Stimulated activated CD4-positive, alpha-beta T cell treated with anti-CD3 and anti-CD28 coated beads, Interleukin-2, amount 100 ng/mL, for 4 hours (primary cell): ENCODE measurements at places on chromosomes 7 and 10.

- no peak for DNase-seq
Observed at GRCh38 chr10:63699785-63700613, 178.8 kb downstream of the REEP3 start.

GRCh38 chr7:121019018-121019417, 30.5 kb downstream of the CPED1 start:
- no peak for DNase-seq

DNA sequence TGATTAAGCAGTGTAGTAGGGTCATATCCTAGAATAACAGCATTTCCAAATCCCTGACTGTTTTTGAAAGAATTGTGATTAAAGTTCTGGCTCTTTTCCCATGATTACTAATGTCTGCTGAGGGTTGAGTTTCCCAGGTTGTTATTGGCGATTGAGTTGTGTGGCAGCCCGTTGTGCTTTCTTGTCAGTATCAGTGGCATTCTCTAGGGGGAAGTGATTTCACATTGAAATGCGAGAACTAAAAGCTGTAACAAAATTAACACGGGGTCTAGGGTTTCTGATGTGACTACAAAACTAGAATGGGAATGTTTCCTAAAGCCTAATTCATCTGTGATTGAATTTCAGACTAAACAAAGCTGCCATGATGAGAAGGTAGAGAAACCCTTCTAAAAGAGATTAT, 349.4 kb downstream of the EXOC4 start:
- DNase-seq, result no peak

DNA sequence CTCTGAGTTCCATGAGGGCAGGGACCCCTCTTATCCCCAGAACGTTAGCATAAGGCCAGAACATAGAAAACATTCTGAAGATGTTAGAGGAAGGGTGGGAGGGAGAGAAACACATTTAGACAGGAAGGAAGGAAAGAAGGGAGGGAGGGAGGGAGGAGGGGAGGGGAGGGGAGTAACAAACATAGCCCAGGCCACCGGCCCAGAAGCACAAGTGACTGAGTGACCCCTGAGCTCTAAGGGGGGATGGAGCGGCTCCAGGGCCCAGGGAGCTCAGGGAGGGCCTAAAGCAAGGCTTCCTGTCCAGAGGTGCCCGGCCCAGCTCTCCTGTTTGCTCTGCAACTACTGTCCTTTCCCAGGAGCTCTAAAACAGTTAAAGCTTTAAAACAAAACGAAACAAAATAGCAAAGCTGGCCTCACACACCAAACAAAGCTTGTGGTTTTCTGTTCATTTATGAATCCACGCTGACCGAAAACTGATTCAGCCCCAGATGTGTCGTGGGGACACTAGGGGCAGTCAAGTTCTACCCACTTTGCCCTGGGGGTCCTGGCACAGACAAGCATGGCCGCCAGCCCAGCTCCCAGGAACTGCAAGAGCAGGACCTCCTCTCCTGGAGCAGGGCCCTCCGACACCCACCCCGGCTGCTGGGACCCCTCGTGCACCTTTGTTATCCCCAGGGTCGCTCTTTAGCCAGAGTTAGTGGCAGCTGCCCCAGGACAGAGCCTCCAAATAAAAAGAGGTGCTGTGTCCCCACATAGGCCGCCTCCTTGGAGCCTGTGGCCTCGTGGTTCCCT, 496.2 kb upstream of the FOXK1 start:
- no peak for DNase-seq

GRCh38 chr7:74325210-74325565, 36.0 kb downstream of the CLIP2 start:
- DNase-seq, result no peak

GRCh38 chr10:1180071-1180730, 124.0 kb downstream of the WDR37 start:
- no peak for DNase-seq

- DNase-seq, result no peak
Observed at GRCh38 chr7:111815354-111815753, 253.1 kb upstream of the IMMP2L start.

DNA sequence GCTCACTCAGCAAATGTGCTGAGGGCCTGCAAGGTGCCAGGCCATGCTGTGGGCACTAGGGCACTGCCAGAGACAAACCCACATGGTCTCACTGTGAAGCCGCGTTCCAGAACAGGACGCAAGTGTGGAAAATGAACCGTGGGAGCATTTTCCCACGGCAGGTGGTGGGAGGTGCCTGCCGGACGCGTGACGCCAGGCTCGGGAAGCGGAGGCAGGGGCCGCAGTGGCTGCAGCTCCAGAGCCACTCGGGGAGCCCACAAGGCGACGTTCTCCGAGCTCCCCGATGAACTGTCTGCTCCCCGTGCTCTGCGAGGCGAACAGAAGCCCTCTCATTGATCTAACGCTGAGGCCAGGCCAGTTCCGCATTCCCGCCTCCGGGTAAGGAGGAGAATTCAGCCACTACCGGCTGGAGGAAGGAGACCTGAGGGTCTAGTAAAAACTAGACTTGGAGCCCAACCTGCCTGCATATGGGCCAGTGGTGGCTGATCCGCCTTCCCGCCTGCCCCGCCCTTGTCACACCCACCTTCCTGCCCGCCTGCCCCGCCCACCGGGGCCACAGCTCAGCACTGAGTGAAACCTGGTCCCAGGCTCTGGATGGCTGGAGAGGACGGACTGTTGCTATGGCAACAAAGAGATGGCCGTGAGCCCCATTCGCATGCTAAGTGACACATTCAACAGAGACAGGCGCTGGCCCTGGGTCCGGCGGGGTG, 13.1 kb downstream of the ADGRA1 start:
- no peak for DNase-seq

DNA sequence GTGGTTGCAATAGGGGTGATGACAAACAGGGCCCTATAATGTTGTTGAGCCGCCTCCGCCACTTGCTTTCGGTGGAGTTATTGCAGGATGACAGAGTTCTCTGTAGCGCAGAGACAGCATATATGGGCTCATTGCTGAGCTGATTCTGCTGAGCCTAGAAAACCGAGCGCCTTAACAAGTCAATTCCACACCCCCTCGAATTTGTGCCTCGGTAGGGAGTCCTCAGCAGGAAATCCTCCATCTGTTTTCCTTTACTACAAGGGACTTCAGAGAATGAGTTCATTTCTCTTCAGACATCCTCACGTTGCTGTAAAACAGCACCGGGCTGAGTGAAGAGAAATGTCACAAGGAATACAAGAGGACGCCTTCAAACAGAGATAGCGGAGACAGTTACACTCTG, 90.7 kb upstream of the KIAA1217 start:
- DNase-seq, result no peak

- no peak for DNase-seq
Observed at GRCh38 chr10:83636826-83637225, 502.5 kb upstream of the GHITM start.

- DNase-seq, result no peak
Observed at GRCh38 chr10:59907537-59907917, 1.2 kb upstream of the CCDC6 start.

GRCh38 chr10:70940834-70941568, 52.6 kb upstream of the PCBD1 start:
- no peak for DNase-seq

DNA sequence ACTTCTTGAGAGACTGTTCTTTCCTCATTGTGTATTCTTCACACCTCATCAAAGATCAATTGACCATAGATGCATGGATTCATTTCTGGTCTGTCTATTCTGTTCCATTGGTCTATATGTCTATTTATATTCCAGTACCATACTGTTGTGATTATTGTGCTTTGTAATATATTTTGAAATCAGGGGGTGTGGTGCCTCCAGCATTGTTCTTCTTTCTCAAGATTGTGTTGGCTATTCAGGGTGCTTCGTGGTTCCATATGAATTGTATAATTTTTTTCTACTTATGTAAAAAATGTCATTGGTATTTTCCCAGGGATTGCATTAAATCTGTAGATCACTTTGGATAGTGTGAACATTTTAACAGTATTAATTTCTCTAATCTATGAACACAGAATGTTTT, 106.5 kb downstream of the EPC1 start:
- DNase-seq, result no peak

DNA sequence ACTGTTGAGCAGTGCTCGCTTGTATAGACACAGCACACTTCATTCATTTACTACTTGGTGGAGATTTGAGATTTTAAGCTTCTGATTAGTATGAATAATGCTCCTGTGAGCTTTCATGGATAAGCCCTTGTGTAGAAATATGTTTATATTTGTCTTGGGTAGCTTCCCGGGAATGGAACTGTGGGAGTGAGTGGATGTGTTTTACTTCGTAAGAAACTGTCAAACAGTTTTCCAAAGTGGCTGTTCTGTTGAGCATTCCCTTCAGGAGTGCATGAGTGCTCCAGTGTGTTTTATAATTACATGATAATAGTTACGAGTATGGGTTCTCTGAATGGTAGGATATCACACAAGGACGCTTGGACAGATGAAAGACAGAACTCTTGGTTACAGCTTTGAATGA, 49.4 kb downstream of the VWC2 start:
- DNase-seq, result no peak

DNA sequence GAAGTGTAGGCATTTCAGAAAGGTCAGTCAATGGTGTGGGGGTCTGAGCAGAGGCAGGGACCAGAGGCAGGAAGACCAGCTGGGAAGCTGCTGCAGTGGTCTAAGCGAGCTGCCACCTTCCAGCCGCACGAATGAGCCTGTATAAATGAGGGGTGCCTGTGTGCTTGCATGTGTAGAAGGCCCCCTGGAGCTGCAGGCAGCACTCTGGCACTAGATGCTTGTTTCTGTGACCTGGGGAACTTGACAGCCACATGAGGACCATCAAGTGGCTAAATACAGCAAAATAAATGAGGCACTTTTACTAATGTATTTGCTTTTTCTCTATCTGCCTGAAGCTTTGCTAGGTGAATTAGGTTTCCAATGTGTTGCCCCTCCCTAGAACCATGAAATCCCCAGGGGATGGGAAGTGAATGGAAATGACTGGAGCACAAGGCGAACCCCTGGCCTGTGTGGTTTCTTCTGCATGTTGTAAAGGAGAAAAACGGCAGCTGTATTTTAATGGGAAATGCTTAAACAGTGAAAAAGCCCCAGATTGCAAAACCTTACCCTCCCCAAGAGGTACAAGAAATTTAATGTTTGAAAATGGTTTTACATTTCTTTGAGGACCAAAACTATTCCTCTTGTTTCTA, 57.7 kb downstream of the PYROXD2 start:
- no peak for DNase-seq

- DNase-seq, result no peak
Observed at GRCh38 chr10:27622596-27622995, 118.5 kb downstream of the RAB18 start.
